HL-60 (cell line): ENCODE measurements at places on chromosomes 3 and 15.

DNA sequence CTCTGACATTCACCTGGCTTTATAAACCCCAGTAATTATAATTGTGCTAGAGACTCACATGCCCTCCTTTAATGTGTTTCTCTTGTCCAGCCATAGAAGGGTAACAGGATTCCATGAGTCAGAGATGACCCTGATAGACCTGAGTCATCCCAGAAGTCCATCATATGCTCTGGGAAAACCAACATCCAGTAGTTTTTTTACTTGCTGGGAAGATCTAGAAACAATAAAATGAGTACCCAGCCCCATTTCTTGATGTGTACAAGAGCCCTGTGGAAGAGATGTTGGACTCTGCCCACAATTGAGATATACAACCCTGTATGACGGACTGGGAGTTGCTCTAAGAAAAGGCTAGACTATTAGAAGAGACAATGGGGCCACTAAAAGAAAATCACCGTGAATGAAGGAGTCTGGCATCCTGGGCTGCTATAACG is 22.4 kb upstream of the THUMPD3 start:
- DNase-seq: no peak

- no peak for DNase-seq
Observed at GRCh38 chr15:66803182-66803729, 101.2 kb downstream of the SMAD6 start.

- no peak for DNase-seq
Observed at GRCh38 chr3:166663194-166663593, 716.9 kb downstream of the ZBBX start.

GRCh38 chr3:169052465-169053302 is 610.8 kb downstream of the MECOM start:
- DNase-seq: no peak

GRCh38 chr15:100686021-100686724 is 83.8 kb downstream of the ASB7 start:
- DNase-seq: no peak

DNA sequence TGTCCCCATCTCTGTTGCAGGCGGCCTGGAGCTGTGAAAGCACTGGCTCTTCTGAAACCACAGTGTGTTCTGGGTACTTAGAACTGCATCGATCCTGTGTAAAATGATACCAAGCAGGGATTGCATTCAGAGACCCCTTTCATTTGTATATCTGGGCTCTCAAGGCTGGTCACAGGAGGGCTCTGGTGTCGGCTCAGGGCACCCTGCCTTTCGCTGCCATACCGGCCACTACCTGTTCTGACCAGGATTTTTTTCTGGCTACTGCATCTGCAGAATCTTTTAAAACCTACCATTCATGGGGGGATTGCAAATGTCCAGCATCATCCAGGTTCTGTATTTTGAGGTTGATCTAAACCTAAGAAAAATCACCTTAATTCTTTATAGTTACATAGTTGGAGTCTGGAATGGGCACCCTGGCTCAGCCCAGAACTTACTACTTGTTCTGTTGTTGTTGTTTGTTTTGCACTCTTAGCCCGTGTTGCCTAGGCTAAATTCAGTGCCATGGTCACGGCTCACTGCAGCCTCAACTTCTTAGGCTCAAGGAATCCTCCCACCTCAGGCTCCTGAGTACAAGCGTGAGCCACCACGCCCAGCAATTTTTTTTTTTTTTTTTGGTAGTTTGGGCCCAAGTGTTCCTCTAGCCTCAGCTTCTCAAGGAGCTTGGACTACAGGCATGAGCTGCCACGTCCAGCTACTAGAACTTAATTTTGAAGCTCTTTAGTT is 52.7 kb downstream of the TRIM71 start:
- DNase-seq: no peak

- DNase-seq: no peak
Observed at GRCh38 chr15:73075160-73075859, 23.0 kb downstream of the NEO1 start.

DNA sequence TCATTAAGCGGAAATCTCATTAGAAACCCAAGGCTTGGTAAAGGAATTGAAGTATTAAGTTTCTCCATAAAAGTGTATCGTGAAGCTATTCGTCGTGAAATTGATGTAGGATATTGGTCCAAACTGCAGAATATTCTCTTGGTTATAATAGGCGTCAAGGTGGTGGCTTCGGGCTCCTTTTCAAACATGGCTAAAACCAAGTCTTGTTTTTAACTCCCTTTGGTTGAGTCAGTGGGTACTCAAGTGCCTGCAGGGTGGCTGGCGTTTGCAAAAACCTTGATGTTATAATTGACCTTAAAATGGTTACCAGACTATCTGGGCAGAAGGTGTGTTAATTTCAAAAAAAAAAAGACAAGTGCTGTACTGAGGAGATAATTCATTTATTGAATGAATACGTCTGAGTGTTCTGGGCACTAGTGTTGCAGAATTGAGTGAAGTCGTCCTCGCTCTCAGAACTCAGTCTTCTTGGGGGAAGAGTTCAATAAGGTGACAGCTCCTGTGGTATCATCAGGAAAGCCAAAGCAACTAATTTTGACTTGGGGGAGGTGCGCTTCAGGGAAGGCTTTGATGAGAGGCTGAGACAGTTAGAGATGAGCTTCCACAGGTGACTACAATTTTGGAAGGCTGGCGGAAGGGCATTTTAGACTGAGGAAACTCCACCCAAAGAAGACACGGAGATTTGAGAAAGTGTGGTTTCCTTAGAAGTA is 1.5 kb downstream of the UBE2Q2 start:
- DNase-seq: no peak

DNA sequence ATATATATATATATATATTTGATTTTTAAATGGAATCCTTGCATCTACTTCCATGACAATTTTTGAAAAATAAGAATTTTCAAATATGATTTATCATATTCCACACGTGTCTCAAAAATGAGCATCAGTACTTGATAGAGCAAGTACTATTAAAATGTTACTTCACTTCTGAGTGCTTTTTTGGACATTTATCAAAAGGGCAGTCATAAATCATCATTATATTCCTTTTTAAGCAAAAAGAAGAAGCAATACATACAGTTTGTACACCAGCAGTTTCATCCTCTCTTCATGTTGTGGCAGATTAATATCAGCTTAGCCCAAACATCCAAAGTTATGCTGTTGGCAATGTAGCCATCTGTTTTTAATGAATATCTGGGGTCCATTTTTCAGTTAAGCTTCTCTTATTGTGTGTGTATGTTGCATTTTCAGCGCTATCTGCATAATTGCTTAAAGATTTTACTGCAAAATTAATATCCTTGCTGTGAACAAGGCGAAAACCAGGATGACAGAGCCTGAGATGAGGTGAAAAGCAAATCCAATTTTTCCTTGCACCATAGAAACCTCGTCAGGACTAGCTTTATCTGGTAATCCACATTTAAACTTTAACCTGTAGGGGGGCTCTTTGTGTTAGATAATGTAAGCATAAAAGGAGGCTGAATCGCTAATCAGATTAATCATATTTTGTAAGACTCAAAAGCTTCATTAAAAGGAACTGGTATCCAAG is 604.9 kb upstream of the AGTR1 start:
- DNase-seq: no peak

- DNase-seq: no peak
Observed at GRCh38 chr3:76505202-76505845, 534.6 kb upstream of the ROBO2 start.

DNA sequence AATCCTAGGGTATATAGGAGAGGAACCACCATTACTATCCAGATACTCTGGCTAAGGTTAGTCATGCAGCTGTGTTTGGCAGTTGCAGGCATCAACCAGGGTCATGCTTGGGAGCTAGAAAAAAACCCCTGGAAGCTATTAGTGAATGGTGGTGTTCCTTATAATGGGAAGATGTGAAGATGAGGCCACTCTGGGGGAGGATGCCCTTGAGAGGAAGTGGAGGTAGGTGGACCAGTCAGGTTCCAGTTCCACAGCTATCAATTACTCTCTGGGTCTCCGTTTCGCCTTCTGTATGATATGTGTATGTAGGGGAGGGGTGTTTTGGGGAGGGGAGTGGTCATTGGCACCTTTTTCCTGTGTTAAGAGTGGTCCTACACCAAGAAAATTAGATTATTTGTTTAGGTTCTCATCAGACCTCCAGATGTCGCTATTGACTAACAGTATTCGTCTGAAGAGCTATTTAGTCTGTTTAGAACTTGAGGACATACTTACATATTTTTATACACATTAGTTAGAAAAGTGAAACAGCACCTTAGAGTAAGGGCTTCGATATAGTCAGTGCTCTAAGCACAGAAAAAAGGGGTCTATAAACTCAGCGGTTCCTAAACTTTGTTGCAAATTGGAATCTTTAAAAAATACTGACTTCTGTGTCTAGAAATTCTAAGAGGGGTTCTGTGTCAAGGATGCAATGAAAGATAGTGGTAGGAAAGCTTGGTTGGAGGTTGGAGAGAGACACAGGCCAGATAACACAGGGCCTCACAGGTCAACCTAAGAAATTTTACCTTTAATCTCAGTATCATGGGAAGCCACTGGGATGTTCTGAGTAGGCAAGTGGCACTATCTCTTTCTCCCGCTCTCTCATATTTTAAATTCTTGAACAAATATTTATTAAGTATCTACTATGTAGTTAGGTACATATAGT is 9.1 kb upstream of the HPS3 start:
- peak; percentile 40 for DNase-seq

DNA sequence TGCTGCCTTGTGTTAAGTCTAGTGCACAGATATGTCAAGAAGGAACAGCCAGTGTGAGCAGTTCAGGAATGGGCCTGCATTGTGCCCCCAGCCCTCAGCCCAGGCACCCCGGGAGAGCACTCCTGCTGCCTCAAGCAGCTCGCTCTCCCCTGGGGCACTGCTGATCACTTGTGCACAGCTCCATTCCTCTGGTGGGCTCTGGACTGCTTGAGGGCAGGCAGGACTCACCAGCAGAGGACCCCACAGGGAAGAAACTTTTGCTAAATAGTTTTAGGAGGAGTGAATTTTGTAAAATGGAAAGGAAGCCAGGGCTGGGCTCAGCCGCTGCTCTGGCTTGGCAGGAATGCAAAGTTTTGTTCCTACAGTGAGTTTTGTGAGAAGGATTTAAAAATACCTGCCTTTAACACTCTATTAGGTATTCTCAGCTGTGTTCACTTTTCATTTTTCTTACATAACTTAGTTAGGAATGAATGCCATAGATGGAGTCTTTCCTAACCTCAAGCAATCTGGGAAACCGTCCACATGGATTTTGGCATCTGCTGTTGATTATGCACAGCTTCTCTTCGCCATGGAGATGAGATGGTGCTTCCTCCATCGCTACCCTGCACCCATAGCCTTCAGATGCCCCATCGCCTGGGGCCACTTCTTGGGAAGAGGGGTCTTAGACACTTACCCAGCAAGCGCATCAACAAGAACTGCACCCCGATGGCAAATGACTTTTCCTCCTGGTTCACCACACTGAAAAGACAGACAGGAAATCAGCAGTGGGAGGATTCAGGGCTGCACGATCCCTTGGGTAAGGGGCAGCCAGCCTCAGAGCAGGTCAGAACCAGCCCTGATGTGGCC is 42.3 kb upstream of the RAB6B start:
- DNase-seq: no peak

DNA sequence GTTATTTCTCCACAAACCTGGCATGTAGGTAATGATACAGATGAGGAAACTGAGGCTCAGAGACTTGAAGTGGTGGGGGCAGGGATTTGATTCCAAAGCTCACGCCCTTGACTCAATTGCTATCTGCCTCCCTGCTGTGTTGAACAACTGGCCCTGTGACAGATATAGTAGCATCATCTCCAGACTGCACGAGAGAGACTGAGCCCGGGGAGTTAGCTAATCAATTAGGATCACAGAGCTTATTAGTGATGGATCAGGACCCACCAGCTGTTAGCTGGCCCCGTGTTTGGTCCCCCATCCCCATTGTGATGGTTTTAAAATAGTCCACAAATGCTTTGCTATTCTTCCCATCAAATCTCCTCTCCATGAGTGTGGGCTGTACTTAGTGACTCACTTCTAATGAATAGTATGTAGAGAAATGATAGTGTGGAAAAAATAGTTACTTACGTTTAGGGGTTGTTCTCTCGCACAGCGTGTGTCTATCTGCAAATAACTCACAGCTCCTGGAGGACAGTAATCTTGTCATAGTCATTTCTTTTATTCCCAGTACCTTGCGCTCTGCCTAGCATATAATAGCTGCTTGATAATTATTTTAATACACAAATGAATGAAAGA is 74.4 kb upstream of the KLF13 start:
- no peak for DNase-seq

- DNase-seq: peak; percentile 54
Observed at GRCh38 chr3:185280572-185281365, 26.9 kb upstream of the EHHADH start.

GRCh38 chr15:76809412-76810103 is 95.6 kb downstream of the SCAPER start:
- DNase-seq: no peak

DNA sequence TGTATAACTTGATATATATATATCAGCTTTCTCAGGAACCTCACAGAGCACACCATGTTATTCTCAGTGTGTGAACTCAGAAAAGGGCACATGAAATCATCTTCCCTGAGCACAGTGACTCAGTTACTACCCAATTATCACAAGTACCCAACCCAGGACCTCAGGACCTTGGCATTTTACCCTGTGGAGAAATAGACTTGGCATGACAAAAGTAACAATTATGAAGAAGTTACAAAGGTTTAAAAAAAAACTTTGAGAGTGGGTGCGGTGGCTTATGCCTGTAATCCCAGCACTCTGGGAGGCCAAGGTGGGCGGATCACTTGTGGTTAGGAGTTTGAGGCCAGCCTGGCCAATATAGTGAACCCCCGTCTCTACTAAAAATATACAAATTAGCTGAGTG is 52.4 kb downstream of the ONECUT1 start:
- DNase-seq: no peak

- DNase-seq: no peak
Observed at GRCh38 chr3:128623762-128624176, 26.8 kb downstream of the RPN1 start.

GRCh38 chr3:51966486-51966885 is 768 bp downstream of the PCBP4 start:
- DNase-seq: no peak

DNA sequence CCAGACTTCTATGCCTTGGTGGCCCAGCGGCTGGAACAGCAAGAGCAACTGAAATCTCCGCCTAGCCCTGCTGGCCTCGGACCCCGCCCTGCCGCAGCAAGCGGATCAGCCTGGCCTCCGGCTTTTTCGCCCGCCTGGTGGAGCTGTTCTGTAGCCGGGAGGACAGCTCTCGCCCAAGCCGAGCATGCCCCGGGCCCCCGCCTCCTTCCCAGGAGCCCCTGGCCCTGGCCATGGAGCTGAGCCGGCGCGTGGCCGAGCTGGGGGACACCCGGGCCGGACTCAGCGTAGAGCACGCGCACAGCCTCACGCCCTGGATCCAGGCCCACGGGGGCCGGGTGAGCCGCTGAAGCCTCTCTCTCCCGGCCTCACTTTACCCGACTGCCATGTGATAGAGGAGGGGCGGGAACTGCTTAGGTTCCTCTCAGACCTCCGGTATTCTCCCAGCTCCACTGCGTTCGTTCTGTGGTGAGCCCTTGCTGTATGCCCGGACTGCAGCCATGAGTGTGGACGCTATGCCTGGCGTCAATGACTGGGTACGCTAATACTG is 24.1 kb upstream of the MRPL3 start:
- peak; percentile 49 for DNase-seq

DNA sequence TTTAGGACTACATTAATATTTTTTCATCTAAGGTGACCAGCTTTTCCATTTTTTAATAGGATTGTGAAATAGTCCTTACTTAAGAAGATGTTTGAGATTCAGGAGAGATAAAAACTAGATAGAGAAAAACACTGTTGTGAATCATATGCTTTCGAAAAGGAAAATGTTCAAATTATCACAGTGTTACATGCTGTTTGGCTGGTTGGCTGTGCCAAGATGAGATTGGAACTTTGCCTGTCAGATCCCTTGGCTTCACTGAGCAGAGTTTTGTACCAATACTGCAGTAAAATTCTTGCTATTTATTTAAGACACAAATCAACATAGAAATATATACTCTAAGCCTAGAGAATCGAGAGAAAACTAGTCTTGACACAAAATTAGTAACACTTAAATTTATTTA is 117.2 kb downstream of the OXSM start:
- DNase-seq: no peak
